ENCODE measurements at places on chromosomes 4 and X.

GRCh38 chrX:41903544-41903943, 19.8 kb downstream of the CASK start:
- no peak for DNase-seq

DNA sequence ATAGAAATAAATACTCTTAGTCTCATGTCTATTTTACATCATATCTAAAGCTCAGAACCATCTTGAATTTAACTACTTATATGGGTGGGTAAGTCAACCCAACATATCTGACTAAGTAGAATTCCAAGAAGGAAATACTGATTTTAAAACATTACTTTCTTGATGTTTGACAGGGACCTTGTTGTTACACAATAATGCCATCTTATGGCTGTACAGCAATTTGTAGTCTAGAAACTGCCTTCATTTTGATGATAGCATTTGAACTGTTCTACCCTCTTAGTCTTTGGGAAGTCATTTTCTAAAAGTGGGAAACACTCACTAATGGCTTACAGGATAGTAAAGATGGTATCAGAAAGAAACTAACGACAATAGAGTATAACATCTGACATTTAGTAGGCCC, 929.5 kb downstream of the DMD start:
- no peak for DNase-seq

- no peak for DNase-seq
Measured at GRCh38 chr4:64682481-64682880, 273.2 kb upstream of the TECRL start.

DNA sequence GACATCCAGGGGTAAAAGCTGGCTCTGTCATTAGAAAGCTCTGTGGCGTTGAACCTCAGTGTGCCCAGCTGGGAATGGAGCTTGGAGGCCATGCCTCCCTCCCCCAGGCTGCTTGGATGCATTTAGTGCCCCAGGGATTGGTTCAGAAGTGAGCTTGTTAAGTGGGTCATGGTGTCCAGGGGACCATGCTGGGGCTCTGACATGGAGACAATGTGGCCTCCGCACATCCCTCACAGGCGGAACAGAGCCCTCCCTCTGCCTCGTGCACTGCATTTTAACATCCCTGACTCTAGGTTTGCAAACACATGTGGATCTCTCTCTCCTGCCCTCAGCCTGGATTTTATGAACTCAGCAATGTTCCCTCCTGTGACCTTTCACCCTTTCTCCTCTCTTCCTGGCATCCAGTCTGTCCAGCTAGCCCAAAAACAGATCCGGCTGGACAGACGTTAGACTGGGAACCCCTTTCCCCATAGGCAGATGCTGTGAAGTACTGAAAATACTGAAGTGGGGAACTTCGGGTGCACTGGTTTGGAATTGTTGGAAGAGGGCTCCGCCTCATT, 81.5 kb downstream of the SORCS2 start:
- DNase-seq, result no peak

GRCh38 chrX:23505531-23506303, 161.6 kb upstream of the PRDX4 start:
- no peak for DNase-seq

- peak; percentile 81 for DNase-seq
Measured at GRCh38 chrX:123736333-123736921, 3.6 kb upstream of the THOC2 start.

- no peak for DNase-seq
Measured at GRCh38 chr4:76407440-76408119, 13.4 kb downstream of the CCDC158 start.

DNA sequence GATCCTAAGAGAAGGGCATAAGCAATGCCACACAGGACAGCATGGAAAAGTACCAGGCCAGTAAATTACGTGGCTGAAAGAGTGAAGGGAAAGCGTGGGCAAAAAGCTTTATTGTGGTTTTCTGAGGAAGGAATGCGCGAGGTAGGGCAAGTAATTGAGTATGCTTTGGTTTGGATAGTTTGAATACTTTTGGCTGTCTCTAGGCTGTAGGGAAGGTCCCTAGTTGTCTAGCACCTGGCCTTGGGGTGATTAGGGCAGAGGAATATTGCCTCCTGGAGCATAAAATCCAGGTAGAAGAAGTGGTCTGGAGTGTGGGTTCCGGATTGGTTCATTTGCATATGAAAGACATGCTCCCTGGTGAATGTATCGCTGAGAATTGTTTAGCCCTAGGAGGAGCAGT, 46.4 kb upstream of the NALF2 start:
- DNase-seq, result no peak

- no peak for DNase-seq
Measured at GRCh38 chrX:106670631-106671030, 55.9 kb upstream of the RNF128 start.

DNA sequence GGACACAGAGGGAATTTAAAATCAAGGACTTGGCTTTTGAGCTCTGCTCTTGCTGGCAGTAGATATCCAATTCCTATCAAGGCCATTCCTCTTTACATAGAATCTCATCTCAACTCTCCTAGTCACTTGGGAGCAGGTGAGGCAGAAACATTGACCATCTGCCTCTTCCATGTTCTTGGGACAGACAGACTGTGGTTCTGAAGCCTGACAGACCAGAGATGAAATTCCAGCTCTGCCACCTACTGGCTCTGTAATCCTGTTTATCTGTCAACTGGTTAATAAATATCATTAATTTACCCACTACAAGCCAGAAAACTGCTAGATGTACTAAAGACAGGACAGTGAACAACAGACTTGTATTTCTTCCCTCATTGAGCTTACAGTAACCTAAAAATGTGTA, 300.8 kb downstream of the ADGRL3 start:
- no peak for DNase-seq

- no peak for DNase-seq
Measured at GRCh38 chr4:5066101-5066500, 14.8 kb downstream of the STK32B start.

DNA sequence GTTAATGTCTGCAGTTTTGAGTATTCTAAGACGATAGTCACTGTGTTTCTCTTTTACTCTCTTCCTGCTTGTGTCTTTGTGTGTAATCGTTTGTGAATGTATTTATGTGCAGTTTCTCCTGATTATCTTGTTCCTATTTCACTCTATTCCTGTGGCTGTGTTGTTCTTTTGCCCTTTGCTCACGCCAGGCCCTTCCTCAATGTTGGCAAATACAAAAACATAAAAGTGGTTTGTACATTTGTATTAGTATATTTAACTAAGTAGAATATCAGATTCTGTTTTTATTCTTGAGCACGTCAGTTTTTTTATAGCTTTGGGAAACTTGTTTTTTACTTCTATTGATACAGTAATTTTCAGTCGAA, 107.6 kb upstream of the BMPR1B start:
- no peak for DNase-seq

- no peak for DNase-seq
Measured at GRCh38 chr4:173362666-173363065, 8.1 kb upstream of the SAP30 start.

- no peak for DNase-seq
Measured at GRCh38 chr4:35166466-35166865, 1077.8 kb downstream of the ARAP2 start.

GRCh38 chr4:23814996-23815660, 74.7 kb downstream of the PPARGC1A start:
- DNase-seq, result no peak

DNA sequence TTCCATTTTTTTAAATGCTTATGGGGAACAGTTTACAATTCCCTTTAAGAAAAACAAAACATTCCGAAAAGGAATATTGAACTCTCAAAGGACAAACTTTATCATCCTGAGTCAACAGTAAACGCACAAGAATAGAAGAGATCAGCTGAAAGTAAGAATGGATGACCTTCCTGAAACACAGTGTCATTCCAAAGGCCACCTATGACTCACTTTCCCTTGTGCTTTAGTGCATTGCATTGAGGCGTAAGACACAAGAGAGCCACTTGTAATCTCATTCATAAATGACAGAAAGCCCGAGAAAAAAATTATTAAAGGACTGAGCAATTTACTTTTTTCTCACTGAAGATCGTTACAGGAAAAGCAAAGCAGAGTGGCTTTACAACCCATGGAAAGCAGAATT, 1062.4 kb upstream of the DIAPH2 start:
- DNase-seq, result no peak

DNA sequence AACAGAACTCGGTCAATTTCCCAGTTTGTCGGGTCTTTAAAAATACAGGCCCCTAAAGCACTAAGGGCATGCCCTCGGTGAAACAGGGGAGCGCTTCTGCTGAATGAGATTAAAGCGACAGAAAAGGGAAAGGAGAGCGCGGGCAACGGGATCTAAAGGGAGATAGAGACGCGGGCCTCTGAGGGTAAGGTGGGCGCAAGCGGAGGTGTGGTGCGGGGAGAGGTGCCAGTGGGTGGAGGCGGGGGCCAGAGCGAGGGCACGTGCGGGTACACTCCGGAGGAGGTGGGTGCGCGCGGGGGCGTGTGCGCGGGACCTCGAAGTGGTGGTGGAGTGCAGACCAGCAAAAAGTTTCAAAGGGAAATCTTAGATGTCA, 787 bp upstream of the TET2 start:
- no peak for DNase-seq

GRCh38 chr4:13032936-13033335, 451.2 kb downstream of the RAB28 start:
- no peak for DNase-seq

- peak; percentile 67 for DNase-seq
Measured at GRCh38 chr4:117324851-117325491, 239.6 kb upstream of the TRAM1L1 start.

DNA sequence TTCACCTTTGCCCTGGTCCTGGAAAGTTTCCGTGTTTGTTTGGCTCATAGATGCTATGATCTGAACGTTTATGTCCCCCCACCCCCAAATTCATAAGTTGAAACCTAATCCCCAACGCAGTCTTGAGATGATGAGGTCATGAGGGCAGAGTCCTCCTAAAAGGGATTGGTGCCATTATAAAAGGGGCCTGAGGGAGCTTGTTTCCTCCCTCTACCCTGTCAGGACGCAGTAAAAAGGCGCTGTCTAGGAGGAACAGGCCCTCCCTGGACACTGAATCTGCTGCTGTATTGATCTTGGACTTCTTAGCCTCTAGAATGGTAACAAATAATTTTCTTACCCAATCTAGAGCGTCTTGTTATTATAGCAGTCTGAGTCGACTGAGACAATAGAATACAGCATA, 2190.6 kb upstream of the TENM3 start:
- no peak for DNase-seq

- DNase-seq, result no peak
Measured at GRCh38 chr4:25209702-25210101, 24.1 kb upstream of the PI4K2B start.
